NCI-H748 treated with DMSO at 0.1 percent for 48 hours (cell line): ENCODE measurements at places on chromosomes 2 and 18.

GRCh38 chr2:65554765-65555591 is 122.6 kb upstream of the SPRED2 start:
- no peak for DNase-seq

GRCh38 chr2:169366066-169366465 is 3.7 kb upstream of the LRP2 start:
- DNase-seq, result no peak

DNA sequence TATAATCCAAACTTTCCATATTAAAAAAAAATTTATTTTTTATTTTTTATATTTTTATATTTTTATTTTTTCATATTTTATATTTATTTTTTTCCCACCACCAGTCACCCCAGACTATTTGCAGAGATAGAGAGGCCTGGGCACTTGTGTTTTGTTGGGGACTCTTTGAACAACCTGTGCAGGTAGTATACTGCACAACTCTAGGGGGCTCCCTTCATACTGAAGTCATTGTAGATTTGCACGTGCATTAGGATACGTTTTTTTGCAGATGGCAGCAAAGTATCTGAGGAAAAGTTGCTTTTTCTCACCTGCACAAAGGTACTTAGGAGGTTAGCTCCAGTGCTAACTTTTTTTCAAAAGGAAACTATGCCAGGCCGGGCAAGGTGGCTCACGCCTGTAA is 73.9 kb upstream of the TANC1 start:
- DNase-seq, result no peak

DNA sequence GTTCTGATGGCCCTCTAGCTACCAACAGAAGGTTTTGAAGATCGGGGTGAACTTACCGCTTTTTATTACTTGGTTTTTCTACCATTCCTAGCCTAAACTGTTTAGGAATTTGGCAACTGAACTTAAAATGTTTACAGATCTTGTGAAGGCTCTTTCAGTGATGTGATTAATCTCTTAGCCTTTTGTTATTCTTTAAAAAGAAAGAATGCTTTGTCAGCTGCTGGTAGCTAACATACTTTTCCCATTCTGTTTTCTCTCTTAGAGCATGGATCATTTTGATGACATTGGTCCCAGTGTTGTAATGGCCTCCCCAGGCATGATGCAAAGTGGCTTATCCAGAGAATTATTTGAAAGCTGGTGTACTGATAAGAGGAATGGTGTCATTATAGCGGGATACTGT is 18.1 kb downstream of the CPSF3 start:
- DNase-seq, result no peak

DNA sequence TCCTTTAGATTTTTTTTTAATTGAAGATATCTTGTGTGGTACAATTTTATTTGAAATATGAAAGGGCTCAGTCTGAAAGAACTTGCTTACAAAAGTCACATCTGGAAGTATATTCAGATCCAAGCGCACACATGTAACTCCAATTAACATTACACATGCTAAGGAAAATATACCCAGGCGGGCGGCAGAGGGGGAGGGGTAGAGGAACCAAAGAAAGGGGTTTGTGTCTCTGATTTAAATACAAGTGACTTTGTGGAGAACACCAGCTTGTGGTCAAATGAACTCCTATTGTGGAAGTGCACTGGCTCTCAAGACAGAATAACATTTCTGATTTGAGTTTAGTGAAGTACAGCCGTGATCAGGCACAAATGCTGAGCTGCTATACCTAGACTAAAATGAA is 280.2 kb upstream of the SOX11 start:
- DNase-seq, result no peak

GRCh38 chr2:110140401-110140800 is 24.8 kb upstream of the MALL start:
- no peak for DNase-seq

DNA sequence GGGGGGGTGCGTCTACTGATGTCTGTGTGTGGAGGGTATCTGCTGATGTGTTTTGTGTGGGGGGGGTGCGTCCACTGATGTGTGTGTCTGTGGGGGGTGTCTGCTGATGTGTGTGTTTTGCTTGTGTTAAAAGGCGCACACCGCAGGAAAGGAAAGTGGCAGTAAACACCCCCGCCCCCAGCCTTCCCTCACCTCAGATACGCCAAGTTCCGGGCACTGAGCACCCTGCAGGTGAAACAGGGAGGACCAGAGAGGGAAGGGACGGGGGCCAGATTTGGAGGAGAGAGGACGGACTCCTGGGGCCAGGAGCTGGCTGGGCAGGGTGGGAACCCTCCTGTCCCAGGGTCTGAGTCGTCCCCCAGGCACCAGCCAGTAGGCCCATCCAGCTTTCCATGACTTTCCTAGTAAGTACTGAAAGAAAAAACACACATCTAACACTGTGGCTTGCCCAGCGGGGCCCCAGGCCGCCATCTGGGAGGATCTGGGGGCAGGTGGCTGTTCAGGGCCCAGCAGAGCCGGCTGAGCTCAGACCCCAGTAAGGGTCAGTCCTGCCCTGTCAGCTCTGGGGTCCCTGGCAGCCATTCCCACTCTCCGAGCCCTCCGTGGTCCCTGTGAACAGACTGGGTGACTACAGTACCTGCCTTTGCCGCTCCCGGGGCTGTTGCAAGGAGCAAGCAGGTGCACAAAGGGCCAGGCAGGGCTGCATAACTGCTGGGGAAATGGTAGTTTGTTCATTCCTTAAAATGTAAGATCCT is 126.9 kb downstream of the NFATC1 start:
- no peak for DNase-seq

- no peak for DNase-seq
These were observed 160.0 kb downstream of the DNAH6 start for GRCh38 chr2:84676295-84676694.

DNA sequence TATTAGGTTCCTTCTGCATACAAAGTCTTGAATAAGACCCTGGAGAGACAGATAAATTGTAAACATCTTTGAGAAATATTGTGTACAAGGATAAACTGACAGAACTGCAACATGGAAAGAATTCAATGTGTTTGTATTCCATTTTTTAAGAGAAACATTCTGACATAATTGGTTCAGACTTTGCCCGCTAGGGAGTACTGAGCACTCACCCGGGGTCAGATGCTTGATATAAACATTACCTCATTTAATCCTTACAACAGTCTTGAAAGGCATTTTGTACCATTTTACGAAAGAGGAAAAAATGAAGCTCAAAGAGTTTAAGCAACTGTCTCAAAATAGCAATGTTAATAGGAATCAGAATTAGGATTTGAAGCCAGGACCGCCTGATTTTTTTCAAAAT is 416.7 kb upstream of the CRIM1 start:
- no peak for DNase-seq

- no peak for DNase-seq
These were observed 24.2 kb downstream of the VRK2 start for GRCh38 chr2:58070765-58071164.

DNA sequence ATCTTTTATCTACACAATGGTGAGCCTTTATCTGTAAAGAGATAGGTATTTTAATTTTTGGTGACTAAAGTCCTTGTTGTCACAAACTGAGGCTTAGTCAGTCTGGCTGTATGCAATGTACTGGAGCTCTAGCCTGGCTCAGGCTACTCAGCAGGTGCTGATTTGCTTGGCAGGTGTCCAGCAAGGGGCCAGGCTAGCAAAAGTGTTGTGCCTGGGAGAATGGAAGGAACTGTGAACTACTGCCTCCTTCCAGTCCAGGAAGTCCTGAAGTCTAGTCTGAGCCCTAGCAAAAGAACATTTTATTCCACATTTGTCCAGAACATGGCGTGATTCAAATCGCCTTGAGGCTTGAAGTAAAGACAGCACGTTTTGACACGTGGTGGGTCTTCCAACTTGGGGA is 260.5 kb downstream of the CCDC85A start:
- DNase-seq, result no peak

DNA sequence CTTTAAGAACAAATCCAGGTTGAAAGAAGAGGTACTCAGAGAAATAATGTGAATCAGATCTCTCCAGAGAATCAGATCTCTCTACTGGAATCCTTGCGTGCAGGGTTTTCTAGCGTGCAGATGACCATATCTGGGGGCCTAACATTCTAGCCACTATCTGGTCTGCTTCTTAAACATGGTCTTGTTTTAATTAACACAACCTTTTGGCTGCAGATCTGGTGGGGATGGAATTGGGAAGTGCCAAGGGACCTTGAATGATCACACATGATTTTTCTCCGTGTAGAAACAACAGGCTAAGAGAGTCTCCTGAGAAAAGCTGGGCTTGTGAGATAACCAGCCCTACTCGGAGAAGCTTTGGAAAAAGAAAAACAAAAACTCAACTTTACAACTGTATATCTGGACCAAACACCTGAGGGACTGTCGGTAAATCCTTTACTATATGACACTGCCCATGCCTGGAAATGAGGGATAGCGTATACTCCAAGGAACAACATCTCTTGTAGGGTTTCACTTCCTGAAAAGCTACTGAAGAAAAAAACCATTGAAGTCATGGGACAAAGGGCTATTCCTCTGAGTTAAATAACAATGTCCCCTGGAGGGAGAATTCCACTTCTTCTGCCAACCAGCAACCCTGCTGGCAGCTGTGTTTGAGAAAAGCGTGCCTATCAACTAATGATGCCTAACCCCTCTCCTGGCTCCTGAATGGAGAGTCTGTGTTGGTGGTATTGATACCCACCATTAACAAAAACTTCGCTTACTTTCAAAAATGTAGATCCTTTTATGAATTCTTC is 171.0 kb upstream of the REV1 start:
- no peak for DNase-seq

DNA sequence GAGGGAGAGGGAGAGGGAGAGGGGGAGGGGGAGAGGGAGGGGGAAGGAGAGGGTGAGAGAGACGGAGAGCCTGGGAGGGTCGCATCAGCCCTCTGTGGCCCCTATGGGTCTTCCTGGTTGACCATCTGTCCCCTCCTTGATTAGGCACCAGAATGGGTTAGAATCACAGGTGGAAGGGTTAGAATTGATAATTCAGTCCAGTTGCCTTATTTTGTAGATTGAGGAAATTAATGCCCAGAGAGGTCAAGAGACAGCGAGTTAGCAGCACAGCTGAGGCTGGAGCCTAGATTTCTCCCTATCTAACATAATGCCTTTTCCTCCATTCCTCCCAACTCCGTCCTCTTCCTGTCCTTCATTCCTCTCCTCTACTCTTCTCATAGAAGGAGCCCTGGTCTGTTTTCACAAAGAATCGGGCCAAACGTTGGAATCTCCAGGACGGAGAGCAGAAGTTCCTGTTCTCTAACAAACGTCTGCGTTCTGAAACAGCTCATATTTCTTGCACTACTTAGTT is 338 bp upstream of the THUMPD2 start:
- no peak for DNase-seq

- DNase-seq, result no peak
These were observed 18.8 kb upstream of the RMP24 start for GRCh38 chr18:35953688-35954087.

DNA sequence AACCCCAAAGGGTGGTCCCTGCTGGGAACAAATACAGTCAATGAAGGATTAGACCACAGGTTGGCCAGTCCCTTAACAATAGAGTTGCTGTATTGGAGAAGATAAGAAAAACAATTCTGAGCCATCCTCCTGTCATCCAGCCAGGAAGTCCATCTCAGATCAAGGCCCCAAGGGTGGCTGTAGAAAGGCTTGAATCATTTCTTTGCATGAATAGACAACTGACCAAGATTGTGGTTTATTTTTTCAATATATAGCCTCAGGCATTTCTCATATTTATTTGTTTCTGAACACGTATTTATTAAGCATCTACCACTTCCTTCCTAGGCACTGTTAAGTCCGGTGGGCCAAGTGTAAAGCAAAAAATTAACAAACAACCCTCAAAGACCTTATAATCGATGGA is 274.4 kb upstream of the SLC14A2 start:
- no peak for DNase-seq

DNA sequence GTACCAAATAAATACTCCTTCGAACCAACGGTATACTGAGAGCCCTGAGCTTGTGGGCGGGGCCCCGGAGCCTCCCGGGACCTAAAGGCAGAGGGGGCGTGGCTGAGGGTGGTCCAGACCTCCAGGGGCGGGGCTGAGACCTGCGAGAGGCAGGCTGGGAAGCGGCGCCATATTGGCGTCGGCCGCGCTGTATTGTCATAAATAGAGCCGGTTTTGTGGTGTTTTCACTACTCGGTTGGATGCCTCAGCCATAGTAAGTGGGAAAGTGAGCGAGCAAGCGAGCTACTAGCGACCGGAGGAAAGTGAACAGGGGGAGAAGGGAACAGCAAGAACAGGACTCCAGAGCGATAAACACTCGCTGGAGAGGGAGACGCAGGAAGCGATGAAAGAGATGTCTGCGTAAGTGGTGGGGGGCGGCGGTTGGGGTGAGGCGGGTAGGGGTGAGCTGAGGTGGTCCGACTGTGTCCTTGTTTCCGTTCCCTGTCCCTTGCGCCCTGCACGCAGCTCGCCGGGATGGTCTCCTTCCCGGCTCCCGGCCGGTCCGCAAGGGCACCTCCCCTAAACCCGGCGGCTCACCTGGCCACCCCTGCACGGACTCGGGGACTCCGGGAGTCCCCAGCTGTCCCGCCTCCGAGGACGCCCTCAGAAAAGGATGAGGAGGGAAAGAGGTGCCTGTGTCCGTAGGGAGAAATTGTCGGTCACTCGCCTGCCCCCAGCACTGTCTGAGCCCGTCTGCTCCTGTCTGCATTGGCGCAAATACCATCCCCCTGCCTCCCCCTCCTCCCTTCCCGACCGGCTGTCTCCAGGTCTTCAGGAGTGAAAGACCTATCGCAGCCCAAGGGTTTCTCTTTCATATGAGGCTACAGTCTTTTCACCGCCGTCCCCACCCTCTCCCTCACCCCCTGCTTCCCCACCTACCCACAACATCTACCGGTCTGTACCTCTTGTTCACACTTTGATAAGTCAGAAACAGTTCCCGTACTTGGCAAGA is at the start of gene PAPOLG:
Gene PAPOLG, plus strand, starts transcription at position 172 of the 991 bp plus-strand sequence. Its CDS starts 211 bp downstream, at position 383.
- DNase-seq, result peak; percentile 82

- no peak for DNase-seq
These were observed 21.7 kb upstream of the ZBTB14 start for GRCh38 chr18:5317186-5317585.

GRCh38 chr2:37709111-37709510 is 37.7 kb upstream of the CDC42EP3 start:
- no peak for DNase-seq

- no peak for DNase-seq
These were observed 187.6 kb downstream of the ARHGAP28 start for GRCh38 chr18:6917072-6917471.
